NCI-H1694 treated with DMSO at 0.1 percent for 48 hours (cell line): ENCODE measurements at places on chromosomes 11 and 22.

GRCh38 chr11:2741377-2742131 is 41.8 kb upstream of the KCNQ1OT1 start:
- no peak for DNase-seq

GRCh38 chr11:8060801-8061554 is 20.0 kb upstream of the TUB start:
- no peak for DNase-seq

DNA sequence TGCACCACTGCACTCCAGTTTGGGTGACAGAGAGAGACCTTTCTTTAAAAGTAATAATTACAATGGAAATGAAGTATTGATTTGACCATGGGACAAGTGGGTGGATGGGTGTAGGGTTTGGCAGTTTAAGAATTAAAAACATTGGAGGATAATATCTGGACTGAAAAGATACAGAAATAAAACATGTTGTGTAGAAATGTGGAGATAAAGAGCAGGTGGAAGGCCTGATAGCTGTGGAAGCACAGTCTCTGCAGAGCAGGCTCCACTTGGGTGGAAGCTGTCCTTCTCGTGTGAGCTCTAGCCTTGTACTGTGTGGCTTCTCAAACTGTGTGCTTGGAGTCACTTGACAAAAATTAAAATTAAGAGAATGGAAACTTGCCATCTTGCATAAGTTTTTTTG is 25.6 kb downstream of the APLP2 start:
- no peak for DNase-seq

DNA sequence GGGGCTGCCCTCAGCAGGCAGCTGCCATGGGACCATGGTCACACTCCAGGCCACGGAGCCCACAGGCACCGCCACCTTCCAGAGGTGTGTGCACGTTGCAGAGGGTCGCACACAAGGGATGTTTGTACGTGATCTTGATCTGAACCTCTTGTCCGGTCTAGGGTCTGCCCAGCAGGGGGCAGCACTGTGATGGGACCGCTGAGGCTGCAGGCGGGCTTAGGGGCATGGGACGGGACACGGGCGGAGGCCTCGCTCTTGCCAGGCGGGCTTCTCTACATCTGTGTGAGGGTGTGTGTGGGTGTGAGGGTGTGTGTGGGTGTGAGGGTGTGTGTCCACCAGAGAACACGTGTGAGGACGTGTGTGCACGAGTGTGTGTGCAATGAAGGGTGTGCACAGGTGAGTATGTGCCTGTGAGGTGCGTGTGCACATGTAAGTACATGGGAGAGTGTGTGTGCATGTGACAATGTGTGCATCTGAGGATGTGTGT is 52.4 kb downstream of the CACNA1I start:
- DNase-seq = peak; percentile 30

DNA sequence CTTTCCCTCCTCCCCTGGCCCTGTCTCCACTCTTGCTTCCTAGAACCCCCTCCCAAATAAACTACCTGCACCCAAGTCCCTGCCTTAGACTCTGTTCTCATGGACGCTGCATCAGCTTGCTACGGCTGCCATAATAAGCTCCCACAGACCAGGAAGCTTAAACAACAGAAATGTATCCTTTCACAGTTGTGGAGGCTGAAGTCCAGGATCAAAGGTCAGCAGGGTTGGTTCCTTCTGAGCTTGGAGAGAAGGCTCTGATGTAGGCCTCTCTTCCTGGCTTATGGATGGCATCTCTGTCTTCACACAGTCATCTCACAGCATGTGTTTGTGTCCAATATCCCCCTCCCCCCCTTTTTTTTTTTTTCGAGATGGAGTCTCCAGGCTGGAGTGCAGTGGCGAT is 23.4 kb downstream of the CBX7 start:
- DNase-seq = no peak

GRCh38 chr11:87219266-87219665 is 181.5 kb downstream of the TMEM135 start:
- no peak for DNase-seq

- DNase-seq = no peak
These were observed 2.9 kb upstream of the SHANK2 start for GRCh38 chr11:71255323-71255722.

DNA sequence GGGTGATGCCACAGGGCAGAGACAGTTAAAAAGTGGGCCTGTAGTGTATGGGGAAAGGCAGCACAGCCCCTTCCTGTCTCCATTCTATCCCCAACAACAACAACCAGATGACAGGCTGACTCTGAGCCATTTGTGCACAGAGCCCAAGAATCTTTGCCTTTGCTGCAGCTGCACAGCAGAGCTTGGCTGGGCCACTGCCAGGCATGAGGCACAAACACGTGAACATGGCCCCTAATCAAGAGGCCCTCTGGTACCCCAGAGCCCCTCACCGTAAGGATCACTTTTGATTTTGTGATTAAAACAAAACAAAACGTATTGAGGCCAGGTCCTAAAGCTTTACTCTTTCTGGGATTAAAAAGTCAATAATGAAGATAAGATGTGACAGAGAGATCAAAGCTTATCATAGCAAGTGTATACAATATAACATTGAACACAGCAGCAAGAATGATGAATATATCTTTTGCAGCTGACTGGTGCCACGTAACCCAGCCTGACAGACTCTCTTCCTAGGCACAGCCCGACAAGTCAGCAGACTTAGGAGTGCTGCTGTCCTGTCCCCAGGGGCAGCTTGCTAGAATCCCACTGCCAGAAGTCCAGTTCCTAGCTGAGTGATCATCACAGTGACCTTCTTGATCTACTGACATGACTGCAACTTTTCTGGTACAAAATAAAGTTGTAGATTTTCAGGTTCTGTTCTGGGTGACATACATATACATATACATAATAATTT is 117.8 kb downstream of the SERGEF start:
- DNase-seq = peak; percentile 18

DNA sequence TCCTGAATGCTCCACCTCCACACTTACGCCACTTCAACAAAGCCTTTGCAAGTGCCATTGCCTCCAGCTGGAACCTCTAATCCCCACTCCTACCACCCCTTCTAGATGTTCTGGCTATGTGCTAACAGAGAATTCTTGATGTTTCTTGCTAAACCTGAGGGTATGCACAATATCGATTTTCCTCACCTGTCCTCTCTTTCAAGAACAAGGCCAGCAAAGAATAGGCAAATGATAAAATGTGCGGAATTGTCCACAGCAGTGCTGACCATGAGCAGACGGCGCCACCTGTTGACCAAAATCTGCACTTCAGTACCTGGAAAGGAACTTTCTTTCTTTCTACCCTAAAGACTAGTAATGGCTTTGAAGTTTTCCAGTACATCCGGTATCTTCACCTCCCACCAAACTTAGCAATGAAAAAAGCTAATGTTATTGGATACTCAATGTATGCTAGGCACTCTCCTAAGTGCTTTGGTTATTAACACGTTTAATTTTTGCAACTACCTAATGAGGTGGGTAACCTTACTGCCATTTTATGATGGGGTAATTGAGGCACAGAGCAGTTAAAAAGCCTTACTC is 3.4 kb downstream of the TIMM10 start:
- DNase-seq = no peak
